ENCODE measurements at places on chromosomes 1 and 21.
A peak's percentile ranks its signal among the peaks of the same experiment; 100 is the strongest.

DNA sequence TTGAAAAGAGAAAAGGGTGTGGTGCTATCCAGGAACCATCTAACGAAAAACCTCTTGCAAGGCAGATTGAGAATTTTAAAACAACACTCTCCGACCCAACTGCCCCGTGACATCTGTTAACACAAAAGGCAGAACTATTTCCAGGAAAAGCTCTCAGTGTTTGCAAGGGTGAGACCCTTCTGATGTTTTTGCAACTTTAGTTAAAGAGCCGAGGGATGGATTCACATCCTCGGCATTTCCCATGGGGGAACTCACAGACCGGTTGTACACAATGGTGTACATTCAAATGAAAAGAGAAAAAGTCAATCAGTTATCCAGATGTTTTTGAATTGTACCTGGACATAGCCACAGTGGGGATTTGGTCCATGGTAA is 120.0 kb downstream of the NGF start:
- no peaks in the 10 kb centered on the region for H3K4me1 ChIP-seq
- no peaks in the 10 kb centered on the region for H3K36me3 ChIP-seq
- H3K4me3 ChIP-seq = no peak overlapping the region
- DNase-seq = no peak
- peaks cover 8% of the 10 kb centered on the region for H3K27me3 ChIP-seq

DNA sequence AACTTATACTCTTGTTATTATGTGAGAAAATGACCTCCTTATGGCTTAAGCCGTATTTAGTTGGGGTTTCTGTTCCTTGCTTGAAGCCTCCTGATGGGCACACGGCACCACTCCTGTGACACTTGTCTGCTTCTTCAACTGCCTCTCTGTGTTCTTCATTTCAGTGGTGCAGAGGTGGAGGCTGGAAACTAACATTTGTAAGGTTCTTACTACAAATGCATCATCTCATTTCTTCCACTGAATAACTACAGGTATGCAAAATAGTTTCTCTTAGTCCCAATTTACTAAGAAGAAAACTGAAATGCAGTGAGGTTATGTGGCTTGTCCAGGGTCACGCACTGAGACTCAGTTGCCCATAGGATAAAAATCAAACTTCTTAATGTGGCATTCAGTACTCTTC is 23.6 kb upstream of the ZNF362 start:
- H3K4me1 ChIP-seq = peaks cover 3% of the 10 kb centered on the region
- no peak for DNase-seq
- peaks cover 8% of the 10 kb centered on the region for H3K27me3 ChIP-seq
- no peaks in the 10 kb centered on the region for H3K36me3 ChIP-seq
- H3K4me3 ChIP-seq = no peak overlapping the region

- H3K4me3 ChIP-seq = no peak overlapping the region
- H3K4me1 ChIP-seq = no peaks in the 10 kb centered on the region
- no peaks in the 10 kb centered on the region for H3K36me3 ChIP-seq
- no peak for DNase-seq
- no peak overlapping the region for H3K27ac ChIP-seq
- H3K27me3 ChIP-seq = peaks cover 4% of the 10 kb centered on the region
Observed at GRCh38 chr1:48047116-48047515, 49.9 kb upstream of the TRABD2B start.

DNA sequence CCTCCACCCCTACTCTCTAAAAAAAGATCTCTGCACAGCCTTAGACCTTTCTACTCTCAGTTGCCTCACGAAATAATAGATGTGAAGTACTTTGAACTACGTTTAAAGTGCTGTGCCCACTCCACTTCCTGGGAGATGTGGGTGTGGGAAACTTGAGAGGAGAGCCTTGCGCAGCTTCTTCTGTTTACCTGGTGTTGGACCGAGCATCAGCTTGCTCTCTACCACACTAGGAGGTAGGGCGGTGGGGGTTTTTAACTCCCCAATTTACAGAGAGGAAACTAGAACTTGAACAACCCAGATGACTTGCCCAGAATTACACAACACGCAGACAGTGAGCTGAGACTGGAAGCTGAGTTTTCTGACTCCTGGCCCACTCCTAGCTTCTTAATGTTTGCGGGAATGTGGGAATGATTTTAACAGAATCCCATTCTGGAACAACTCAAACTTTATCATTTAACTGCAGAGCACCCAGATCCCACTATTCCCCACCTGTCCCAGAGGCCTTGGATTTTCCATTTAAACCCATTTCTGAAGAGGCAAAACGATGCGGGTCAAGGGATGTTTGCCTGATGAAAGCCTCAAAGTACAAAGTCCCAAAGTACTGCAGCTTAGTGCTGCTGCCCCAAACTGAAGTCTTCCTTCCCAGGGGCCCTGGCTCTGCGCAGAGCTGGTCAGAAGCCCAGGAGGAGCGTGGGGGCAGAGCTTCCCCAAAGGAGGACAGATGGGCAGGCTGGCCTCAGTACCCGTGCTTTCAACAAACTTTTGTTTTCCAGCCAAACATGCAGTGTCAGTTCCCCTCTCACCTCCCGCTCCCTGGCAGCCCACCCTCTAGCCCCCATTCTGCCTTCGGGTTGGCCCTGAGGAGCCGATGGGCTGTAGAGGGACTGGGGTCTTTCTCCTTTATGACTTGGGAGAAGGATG is 19.0 kb downstream of the BTG2 start:
- H3K27me3 ChIP-seq = no peaks in the 10 kb centered on the region
- peak overlapping the region; percentile 93 for H3K27ac ChIP-seq
- H3K4me1 ChIP-seq = peaks cover 92% of the 10 kb centered on the region

- no peaks in the 10 kb centered on the region for H3K36me3 ChIP-seq
- H3K27ac ChIP-seq = no peak overlapping the region
- H3K4me1 ChIP-seq = no peaks in the 10 kb centered on the region
Observed at GRCh38 chr1:208919371-208919770, 664.1 kb upstream of the CAMK1G start.

- H3K36me3 ChIP-seq = no peaks in the 10 kb centered on the region
- no peak overlapping the region for H3K4me3 ChIP-seq
- no peak overlapping the region for H3K27ac ChIP-seq
Observed at GRCh38 chr1:228752675-228753265, 17.5 kb downstream of the RHOU start.

GRCh38 chr1:155134880-155135414 is 705 bp upstream of the SLC50A1 start:
- H3K27ac ChIP-seq = peak overlapping the region; percentile 100
- H3K4me1 ChIP-seq = peaks cover 42% of the 10 kb centered on the region
- no peaks in the 10 kb centered on the region for H3K27me3 ChIP-seq
- H3K4me3 ChIP-seq = peak overlapping the region; percentile 99

DNA sequence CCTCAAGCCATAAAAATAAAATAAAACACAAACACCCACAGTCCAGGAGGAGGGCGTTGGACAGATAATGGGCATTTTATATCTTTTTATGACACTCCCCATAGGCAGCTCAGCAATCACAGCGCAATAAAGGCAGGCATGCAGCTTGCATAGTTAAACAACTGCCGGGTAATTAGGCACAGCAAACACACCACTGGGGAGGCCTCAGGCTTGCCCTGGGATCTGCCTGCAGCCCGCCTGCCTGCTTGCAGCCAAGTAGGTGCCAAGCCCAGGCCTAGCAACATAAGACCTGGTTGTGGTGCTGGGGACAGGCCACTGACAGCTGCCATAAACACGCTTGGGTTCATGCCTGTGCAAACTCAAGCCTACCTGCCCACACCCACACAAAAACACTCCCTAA is 54.2 kb downstream of the DMAP1 start:
- no peak overlapping the region for H3K4me3 ChIP-seq
- DNase-seq = no peak
- H3K27me3 ChIP-seq = no peaks in the 10 kb centered on the region
- no peaks in the 10 kb centered on the region for H3K36me3 ChIP-seq

DNA sequence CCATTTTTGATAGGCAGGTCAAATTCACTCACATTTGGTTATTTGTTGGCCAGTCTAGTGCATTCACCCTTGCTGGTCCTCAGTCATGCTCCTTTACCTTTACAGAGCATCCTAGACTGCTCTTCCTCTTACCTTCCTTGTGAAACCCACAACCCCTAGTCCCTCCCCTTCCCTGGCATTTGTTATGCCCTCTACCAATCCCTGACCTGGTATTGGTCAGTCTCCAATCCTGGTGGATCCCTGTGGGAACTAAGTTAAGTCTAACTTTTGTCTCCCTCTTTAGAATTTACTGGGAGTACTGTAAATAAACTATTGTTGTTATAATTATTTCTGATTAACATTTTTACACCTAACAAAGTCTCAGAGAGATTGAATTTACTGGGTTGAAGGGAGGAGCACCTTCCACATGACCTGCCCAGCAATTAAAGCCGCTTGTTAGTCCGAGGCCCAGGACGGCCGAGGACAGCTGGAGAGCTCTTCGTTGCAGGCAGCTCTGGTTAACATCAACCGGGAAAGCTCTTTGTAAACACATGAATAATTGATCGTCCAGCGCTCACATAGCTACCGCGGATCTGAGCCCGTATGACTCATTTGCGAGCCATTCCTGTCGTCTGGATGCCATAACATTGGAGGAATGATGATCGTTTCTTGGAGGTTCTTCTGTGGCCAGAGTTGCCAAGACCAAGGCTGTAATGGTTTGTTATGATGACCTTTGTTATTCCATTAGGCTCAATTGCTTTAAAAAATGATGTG is 31.9 kb downstream of the MTARC1 start:
- H3K27me3 ChIP-seq = peaks cover 7% of the 10 kb centered on the region
- H3K4me3 ChIP-seq = no peak overlapping the region
- H3K4me1 ChIP-seq = no peaks in the 10 kb centered on the region
- H3K36me3 ChIP-seq = no peaks in the 10 kb centered on the region
- no peak overlapping the region for H3K27ac ChIP-seq

- no peak overlapping the region for H3K27ac ChIP-seq
- H3K27me3 ChIP-seq = peaks cover 17% of the 10 kb centered on the region
- H3K4me3 ChIP-seq = no peak overlapping the region
- no peaks in the 10 kb centered on the region for H3K4me1 ChIP-seq
- H3K36me3 ChIP-seq = no peaks in the 10 kb centered on the region
Observed at GRCh38 chr1:112359961-112360767, 35.9 kb upstream of the CTTNBP2NL start.

- peaks cover 7% of the 10 kb centered on the region for H3K4me1 ChIP-seq
- no peak overlapping the region for H3K27ac ChIP-seq
- no peaks in the 10 kb centered on the region for H3K36me3 ChIP-seq
- DNase-seq = no peak
- H3K4me3 ChIP-seq = no peak overlapping the region
Observed at GRCh38 chr1:178938959-178939317, 68.1 kb upstream of the ANGPTL1 start.

DNA sequence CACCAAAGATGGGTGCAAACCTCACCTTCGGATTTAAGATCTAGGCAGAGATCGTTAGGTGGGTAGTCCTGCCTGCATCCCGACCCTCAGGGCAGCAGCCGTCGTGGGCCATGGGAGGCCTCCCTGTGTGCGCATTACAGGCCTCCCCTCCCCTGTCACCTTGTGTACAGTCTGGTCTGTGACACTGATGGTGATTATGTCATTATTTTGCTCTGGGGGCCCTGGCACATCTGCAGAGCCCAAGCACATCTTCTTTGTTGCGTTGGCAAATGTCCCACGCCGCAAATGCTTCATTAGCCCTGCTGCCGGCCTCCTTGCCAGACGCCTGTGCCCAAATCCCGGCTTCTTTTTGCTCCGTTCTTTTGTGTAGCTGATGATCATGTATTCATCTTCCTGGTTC is 31.7 kb downstream of the PROX1 start:
- no peaks in the 10 kb centered on the region for H3K36me3 ChIP-seq
- H3K4me1 ChIP-seq = no peaks in the 10 kb centered on the region
- H3K27me3 ChIP-seq = peaks cover 8% of the 10 kb centered on the region
- H3K27ac ChIP-seq = no peak overlapping the region
